ENCODE measurements at places on chromosomes 5 and 9. TPM values are rescaled to one million over a fixed set of nuclear protein-coding genes. Genes with fewer than 3 reads are reported as not detected.

- H3K4me3 ChIP-seq, result no peak overlapping the region
- H3K36me3 ChIP-seq, result no peaks in the 10 kb centered on the region
- no peak for DNase-seq
- H3K4me1 ChIP-seq, result no peaks in the 10 kb centered on the region
Observed at GRCh38 chr9:68768619-68769018, 63.6 kb downstream of the PIP5K1B start.

DNA sequence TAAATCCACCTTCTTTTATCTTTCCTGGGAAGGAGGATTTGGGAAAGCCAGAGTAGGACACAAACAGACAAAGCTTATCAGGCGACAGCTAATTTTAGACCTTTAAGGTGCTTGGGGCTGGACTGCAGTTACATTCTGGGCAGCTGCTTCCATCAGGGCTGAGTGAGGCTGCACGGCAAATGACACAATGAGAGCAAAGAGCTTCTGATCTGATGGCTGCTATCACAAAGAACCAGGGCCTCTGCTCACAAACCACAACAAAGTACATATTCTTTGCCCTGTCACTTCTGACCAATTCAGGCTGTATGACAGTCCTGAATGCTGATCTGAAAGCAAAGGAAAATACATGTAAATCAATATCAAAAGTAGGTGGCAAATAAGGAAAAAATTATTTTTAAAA is 93.1 kb downstream of the MRPS27 start:
- H3K36me3 ChIP-seq, result peaks cover 36% of the 10 kb centered on the region
- DNase-seq, result no peak
- no peak overlapping the region for H3K27ac ChIP-seq

DNA sequence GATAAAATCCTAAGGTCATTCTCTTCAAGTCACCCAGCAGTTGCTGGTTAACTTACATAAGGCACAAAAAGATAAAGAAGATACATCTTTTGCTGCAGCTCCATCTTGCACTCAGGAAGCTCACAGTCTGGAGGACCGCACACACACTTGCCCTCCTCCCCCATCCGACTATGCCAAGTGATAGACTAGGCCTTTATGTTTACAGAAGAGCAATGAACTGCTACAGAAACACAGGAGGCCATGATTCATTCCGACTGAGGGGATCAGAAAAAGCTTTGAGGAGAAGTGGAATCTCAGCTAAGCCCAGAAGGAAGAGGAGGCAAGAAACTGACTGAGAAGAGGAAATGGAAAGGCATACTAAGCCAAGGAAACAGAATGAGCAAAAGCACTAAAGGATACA is 17.4 kb downstream of the NRG2 start:
- peaks cover 16% of the 10 kb centered on the region for H3K27me3 ChIP-seq
- H3K4me3 ChIP-seq, result no peak overlapping the region
- DNase-seq, result no peak

DNA sequence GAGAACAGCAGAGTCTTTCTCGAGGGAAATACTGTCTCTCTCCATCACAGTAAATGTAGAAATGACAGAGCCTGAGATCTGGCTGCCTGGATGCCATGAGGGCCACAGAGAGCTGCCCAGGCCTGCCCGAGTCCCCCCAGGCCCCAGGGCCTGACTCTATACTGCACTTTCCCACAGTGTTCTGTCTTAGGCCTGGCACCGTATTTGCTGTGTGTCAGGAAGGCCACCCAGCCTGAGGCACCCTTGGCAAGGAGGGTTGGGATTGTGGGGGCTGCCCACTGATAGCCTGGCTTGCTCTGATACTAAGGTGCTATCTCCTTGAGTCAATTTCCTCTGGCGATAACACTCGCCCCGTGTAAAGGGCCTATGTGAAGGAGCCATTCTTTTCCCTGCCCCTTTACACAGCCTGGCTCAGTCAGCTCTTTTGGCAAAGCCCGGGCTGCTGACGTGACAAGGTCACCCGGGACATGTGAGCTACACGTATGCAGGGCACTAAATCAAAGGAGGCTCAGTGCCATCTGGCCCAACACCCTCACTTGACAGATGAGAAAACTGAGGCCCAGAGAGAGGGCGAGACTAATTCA is 630.1 kb upstream of the KLF4 start:
- H3K4me1 ChIP-seq, result no peaks in the 10 kb centered on the region
- no peak overlapping the region for H3K27ac ChIP-seq
- H3K36me3 ChIP-seq, result no peaks in the 10 kb centered on the region

DNA sequence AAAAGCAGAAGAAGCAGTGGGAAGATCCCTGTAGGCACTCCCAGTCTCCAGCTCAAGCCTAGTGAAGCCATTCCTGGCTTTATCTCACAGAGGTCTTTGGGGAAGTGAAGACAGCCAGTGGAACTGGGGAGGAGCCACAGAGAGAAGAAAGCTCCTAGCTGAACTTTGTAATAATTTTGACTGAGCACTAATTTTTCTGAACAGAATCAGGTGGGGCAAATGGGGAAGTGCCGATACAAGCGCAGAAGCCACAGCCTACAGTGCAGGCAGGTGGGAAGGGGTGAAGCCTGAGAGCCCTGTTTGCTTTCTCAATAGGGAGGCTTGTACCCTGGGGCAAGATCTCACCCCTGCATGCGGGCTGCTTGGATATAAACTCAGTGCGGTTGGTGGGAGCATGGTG is 48.4 kb upstream of the SNAPC3 start:
- H3K27ac ChIP-seq, result no peak overlapping the region
- no peaks in the 10 kb centered on the region for H3K4me1 ChIP-seq
- no peaks in the 10 kb centered on the region for H3K27me3 ChIP-seq
- no peaks in the 10 kb centered on the region for H3K36me3 ChIP-seq
- DNase-seq, result no peak

DNA sequence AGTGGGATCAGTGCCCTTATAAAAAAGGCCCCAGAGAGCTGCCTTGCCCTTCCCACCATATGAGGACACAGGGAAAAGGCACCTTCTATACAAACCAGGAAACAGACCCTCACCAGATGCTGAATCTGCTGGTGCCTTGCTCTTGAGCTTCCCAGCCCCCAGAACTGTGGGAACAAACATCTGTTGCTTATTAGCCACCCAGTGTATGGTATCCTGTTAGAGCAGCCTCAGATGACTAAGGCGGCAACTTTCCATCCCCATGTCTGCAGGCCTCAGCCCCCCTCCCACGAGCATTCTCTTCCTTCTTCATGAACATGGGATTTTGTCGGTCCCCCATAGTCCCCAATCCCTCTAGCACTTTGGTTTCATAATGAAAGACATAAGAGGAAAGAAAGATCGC is 202.5 kb upstream of the GAS1 start:
- H3K27me3 ChIP-seq, result no peaks in the 10 kb centered on the region
- H3K27ac ChIP-seq, result no peak overlapping the region
- no peak for DNase-seq

GRCh38 chr5:79772651-79773050 is 83.0 kb downstream of the CMYA5 start:
- no peaks in the 10 kb centered on the region for H3K27me3 ChIP-seq
- H3K36me3 ChIP-seq, result no peaks in the 10 kb centered on the region
- no peaks in the 10 kb centered on the region for H3K4me1 ChIP-seq
- H3K27ac ChIP-seq, result no peak overlapping the region
- no peak overlapping the region for H3K4me3 ChIP-seq

Gene SPINK1
- polyA plus RNA-seq, result not detected

Data from keratinocyte (primary cell).